ENCODE measurements at places on chromosomes 1 and 21. TPM values are rescaled to one million over a fixed set of nuclear protein-coding genes. Genes with fewer than 3 reads are reported as not detected.

- H3K27me3 ChIP-seq = no peaks in the 10 kb centered on the region
- no peaks in the 10 kb centered on the region for H3K36me3 ChIP-seq
- no peak overlapping the region for H3K27ac ChIP-seq
- no peak overlapping the region for H3K4me3 ChIP-seq
Observed at GRCh38 chr1:213399695-213400094, 348.7 kb downstream of the RPS6KC1 start.

DNA sequence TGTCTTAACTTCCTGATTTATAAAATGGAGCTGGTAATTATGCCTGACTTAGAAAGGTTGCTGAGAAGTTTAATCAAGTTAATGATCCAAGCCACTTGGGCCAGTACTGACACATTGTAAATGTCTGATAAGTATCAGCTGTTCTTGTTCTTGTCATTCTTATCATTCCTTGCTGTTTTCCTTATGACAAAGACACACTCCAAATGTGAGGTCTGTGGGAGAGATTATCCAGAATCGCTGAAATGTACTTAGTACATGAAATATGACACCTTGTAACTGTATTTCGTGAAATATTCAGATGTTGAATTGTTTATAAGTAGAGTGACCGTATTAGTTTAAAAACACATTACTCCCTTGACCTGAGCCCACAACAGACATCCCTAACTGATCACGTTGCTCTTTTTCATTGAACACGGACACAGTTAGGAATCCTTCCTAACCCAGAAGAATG lies 6.1 kb downstream of the AADACL4 start:
- no peak overlapping the region for H3K27ac ChIP-seq
- H3K27me3 ChIP-seq = no peaks in the 10 kb centered on the region
- no peaks in the 10 kb centered on the region for H3K36me3 ChIP-seq
- no peak overlapping the region for H3K4me3 ChIP-seq
- DNase-seq = no peak

DNA sequence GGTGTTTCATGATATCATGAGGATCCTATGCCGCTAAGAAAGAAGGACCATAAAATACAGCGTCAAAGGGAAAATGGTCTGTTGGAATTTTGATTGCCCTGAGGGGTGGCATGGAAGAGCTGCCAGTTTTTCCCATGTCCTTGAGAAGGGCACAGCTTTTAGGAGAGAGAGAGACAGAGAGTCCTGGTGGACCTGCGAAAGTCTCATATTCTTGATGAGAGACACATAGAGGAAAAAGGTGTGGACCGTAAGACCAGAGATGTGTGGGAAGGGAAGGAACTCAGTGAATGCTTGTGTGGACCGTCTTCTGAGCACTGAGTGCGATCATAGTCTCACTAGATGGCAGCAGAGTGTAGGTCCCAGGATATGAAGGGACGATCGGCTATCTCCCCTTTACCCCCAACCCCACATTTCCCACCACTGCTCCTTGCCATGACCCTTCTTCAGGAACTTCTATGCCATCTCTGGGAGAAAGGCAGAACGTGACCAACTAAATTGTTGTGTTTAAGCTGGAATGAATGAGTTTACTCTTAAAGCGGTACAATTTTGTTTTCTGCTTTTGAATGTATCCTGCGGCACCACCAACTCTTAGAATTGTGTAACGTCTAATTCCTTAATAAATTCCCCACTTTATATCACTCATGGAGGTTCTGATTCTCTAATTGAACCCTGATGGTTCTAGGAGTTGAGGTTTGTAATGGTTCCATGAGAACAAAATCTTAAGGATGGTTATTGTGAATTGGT lies 117.7 kb downstream of the CTH start:
- H3K4me1 ChIP-seq = no peaks in the 10 kb centered on the region
- no peak for DNase-seq
- no peak overlapping the region for H3K4me3 ChIP-seq

GRCh38 chr1:24898152-24898908 lies 31.7 kb downstream of the RUNX3 start:
- no peak overlapping the region for H3K4me3 ChIP-seq
- no peaks in the 10 kb centered on the region for H3K36me3 ChIP-seq
- H3K27ac ChIP-seq = no peak overlapping the region

GRCh38 chr21:31616216-31616615 lies 43.3 kb upstream of the SOD1 start:
- no peaks in the 10 kb centered on the region for H3K27me3 ChIP-seq
- H3K27ac ChIP-seq = no peak overlapping the region
- H3K4me1 ChIP-seq = no peaks in the 10 kb centered on the region
- H3K4me3 ChIP-seq = no peak overlapping the region
- DNase-seq = no peak
- H3K36me3 ChIP-seq = no peaks in the 10 kb centered on the region

DNA sequence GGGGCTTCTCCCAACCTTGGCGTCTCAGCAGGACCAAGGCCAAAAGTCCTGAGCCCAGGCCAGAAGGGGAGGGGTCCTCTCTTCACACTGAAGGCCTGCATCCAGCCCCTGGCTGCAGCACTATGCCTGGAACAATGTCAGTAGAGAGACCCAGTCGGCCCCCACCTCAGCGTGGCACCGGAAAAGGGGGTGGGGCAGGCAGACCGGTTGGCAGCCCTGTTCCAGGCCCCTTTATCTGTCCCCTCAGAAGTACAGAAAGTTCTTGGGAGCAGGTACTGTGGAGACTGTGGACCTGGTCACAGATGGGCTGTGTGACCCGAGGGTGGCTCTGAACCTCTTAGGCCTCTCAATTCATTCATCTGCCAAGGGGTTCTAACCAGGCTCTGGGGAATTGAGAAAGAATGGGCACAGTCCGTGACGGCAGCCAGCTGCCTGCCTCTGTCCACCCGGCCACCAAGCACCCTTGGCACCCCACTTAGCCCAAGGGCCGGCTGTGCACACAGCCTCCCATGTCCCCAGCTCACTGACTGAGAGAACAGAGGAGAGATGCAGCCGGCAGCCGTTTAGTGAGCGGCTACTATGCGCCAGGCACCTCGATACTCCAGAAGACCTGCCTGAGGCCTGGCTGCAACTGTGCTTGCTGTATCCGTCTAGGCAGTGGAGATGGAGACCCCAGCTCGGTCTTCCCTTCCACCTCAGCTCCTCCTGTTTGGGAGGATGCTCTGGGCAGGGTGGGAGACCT lies 23.9 kb downstream of the RUNX3 start:
- H3K27me3 ChIP-seq = no peaks in the 10 kb centered on the region
- H3K4me3 ChIP-seq = no peak overlapping the region
- H3K36me3 ChIP-seq = no peaks in the 10 kb centered on the region
- H3K27ac ChIP-seq = no peak overlapping the region
- H3K4me1 ChIP-seq = no peaks in the 10 kb centered on the region

Gene GPR25
- total RNA-seq = not detected

DNA sequence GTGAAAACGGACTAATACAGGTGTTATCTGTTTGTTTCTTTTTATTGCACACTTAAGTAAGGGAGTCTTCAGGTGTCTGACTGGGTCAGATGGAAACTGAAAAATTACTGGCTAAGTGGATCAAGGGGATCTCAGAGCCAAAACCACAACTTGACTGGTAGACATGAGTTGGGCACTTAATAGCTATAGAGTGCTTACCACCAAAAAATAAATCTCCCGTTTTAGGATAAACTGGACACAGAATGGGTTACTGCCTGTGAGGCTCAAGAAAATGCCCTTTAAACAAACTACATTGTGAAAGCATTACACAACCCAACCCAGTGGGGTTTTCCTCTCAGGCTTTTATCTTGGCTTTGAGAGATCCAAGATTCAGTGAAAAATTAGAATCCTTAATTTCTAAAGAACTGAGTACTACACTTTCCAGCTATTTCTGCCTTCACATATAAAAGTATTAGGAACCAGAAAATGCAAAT lies 134.0 kb upstream of the LYPLAL1 start:
- DNase-seq = no peak
- no peaks in the 10 kb centered on the region for H3K27me3 ChIP-seq

Gene GPR3
- 0.35 TPM for total RNA-seq

Gene ATP13A2
- 30.4 TPM for total RNA-seq

GRCh38 chr1:187275985-187276575 lies 447.3 kb downstream of the PLA2G4A start:
- no peak overlapping the region for H3K4me3 ChIP-seq
- no peaks in the 10 kb centered on the region for H3K27me3 ChIP-seq
- no peaks in the 10 kb centered on the region for H3K4me1 ChIP-seq
- no peak for DNase-seq

- H3K4me1 ChIP-seq = no peaks in the 10 kb centered on the region
- no peaks in the 10 kb centered on the region for H3K27me3 ChIP-seq
- H3K27ac ChIP-seq = no peak overlapping the region
- H3K36me3 ChIP-seq = no peaks in the 10 kb centered on the region
Observed at GRCh38 chr1:38567401-38567800, 292.2 kb downstream of the RRAGC start.

Gene PGBD5
- total RNA-seq = 4.5 TPM

- no peak for DNase-seq
- H3K4me1 ChIP-seq = peaks cover 59% of the 10 kb centered on the region
- no peaks in the 10 kb centered on the region for H3K36me3 ChIP-seq
- no peak overlapping the region for H3K4me3 ChIP-seq
Observed at GRCh38 chr1:59699227-59699847, 115.4 kb upstream of the HOOK1 start.
